ENCODE measurements at places on chromosomes 1 and 21.

- DNase-seq = peak; percentile 49
Measured at GRCh38 chr1:150567341-150567716, 12.1 kb downstream of the MCL1 start.

GRCh38 chr1:54849219-54850068 is 37.6 kb downstream of the DHCR24 start:
- DNase-seq = no peak

DNA sequence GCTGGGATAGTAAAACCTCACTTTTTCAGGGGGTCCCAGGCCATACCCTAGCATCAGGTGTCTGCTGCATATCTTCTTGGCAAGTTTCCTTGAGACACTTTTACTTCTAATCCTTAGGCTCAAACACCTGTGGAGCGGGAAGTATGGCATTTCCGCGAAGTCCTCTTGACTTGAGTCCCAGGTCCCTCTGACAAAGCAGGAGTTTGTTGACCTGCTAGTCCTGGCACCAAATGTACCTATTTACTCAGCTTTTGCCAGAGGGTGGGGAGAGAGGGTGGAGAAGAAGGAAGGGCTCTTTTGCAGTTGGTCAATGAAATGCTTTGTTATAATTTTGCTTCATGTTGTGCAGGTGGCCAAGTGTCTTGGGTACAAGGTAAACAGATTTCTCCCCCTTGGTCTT is 59.7 kb downstream of the CLIC6 start:
- no peak for DNase-seq

- DNase-seq = no peak
Measured at GRCh38 chr21:43958364-43959158, 53.5 kb upstream of the TRAPPC10 start.

GRCh38 chr1:59971464-59971911 is 44.9 kb upstream of the CYP2J2 start:
- no peak for DNase-seq

DNA sequence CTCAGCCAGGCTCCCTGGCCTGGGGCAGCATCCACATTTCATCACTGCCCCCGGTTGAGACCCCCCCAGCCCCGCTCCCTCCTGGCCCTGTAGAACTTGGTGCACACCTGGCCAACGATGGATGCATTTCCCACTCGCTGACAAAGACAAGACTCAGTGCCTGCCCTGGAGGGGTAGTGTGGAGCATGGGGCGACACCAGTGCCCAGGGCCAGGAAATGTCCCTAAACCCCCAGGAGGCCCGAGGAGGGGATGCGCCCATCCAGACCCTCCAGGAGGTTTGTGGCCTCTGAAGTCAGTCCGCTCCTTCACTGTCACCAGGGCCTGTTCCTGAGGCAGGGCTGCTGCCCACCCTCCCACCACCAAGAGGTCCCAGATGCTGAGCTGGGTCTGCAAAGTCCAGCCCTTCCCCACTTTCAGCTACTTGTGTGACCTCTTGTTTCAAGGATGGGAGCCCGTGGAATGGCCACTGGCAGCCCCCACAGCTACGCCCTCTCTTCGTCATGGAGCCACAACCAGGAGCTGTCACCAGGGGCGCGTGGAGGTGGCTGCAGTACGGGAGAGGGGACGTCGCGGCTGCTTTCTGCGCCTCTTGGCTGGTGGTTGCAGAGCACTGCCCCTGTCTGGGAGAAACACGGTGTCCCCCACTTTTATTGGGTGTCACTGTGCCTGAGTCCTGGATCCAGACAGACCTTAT is 35.7 kb downstream of the AJAP1 start:
- no peak for DNase-seq

DNA sequence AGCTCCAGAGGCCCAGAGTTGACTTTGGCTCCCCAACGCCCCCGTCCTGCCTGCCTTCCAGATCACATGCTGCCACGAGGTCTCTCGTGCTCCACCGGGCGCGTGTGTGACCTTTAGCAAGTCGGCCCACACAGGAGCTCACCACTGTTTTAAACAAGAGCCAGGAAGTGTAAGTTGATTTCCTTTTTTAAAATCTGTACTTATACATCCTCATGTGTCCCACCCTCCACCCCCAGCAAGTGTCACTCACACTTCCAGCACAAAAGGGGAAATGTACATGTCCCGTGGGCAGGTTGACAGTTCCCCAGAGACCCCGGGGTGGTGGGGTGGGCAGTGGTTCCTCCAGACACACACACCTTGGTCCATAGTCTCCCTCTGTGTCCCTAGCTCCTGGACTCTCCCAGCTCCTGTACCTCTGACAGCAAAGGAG is 84.4 kb downstream of the STUM start:
- DNase-seq = no peak

- DNase-seq = no peak
Measured at GRCh38 chr1:28282426-28283407, 23.4 kb downstream of the SESN2 start.

- DNase-seq = no peak
Measured at GRCh38 chr1:195141294-195141693, 1466.9 kb downstream of the KCNT2 start.

Measured in NK-92 treated with Interleukin-12 subunit alpha and Interleukin-12 subunit beta, amount 100 ng/mL, for 24 hours (cell line).